Esophagus squamous epithelium (tissue), 5 donors: ENCODE measurements at places on chromosomes 11 and 22. TPM values are rescaled to one million over a fixed set of nuclear protein-coding genes. Genes with fewer than 3 reads are reported as not detected.

Gene TRPT1
- total RNA-seq: 36.2 TPM

Gene TSPAN4
- total RNA-seq: 6.8 TPM

DNA sequence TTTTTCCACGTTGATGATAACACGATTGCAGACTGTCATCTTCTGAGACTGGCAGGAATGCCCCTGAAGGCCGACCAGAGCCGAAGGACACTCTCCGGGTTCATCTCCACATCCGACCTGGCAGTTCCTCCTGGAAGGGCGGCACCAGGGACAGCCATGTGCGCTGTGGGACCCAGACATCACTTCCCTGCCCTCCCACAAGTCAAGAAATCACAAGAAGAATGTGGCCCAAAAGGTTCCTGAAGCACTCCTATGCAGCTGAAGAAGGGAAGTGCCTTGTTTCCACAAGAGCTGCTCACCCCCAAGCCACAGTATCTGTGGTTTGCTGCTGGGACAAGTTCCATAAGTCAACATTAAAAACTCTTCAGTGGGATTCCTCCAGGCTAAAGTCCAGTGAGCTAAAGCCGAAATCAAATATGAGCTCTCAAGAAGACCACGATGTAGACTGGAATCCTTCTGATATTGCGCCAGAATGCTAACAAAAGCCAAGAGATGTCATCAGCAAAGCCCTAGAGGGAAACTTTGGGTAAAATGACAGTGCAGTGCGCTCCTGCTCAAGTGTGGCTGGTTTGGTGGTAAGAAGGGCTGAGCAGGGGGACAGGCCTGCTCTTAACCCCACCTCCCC lies 21.2 kb downstream of the PACSIN2 start:
- peaks cover 96% of the 10 kb centered on the region for H3K4me1 ChIP-seq
- H3K27ac ChIP-seq: peak overlapping the region; percentile 94
- DNase-seq: no peak
- H3K4me3 ChIP-seq: no peak overlapping the region
- H3K36me3 ChIP-seq: no peaks in the 10 kb centered on the region

Gene OR51E2
- total RNA-seq: not detected

Gene GRAP2
- total RNA-seq: 1.0 TPM

GRCh38 chr22:46445771-46446420 lies 91.5 kb downstream of the CELSR1 start:
- H3K27ac ChIP-seq: no peak overlapping the region
- no peak for DNase-seq
- no peaks in the 10 kb centered on the region for H3K36me3 ChIP-seq
- H3K4me1 ChIP-seq: peaks cover 77% of the 10 kb centered on the region

GRCh38 chr11:112156956-112157766 lies 6.7 kb downstream of the IL18 start:
- H3K4me1 ChIP-seq: peaks cover 46% of the 10 kb centered on the region
- H3K27me3 ChIP-seq: no peaks in the 10 kb centered on the region
- H3K27ac ChIP-seq: peak overlapping the region; percentile 76
- H3K36me3 ChIP-seq: no peaks in the 10 kb centered on the region

Gene MTA2
- 103 TPM for total RNA-seq
